ENCODE measurements at places on chromosomes 5 and 9. TPM values are rescaled to one million over a fixed set of nuclear protein-coding genes. Genes with fewer than 3 reads are reported as not detected.

The RLN2 gene
- not detected for total RNA-seq

The SELENOP gene
- 580 TPM for total RNA-seq

The CD274 gene
- 5.7 TPM for total RNA-seq

The PGM5 gene
- 124 TPM for total RNA-seq

The GEMIN5 gene
- 12.0 TPM for total RNA-seq

The ANXA6 gene
- total RNA-seq, result 277 TPM

The FRMD3 gene
- total RNA-seq, result 7.2 TPM

The PPIP5K2 gene
- total RNA-seq, result 75.1 TPM

DNA sequence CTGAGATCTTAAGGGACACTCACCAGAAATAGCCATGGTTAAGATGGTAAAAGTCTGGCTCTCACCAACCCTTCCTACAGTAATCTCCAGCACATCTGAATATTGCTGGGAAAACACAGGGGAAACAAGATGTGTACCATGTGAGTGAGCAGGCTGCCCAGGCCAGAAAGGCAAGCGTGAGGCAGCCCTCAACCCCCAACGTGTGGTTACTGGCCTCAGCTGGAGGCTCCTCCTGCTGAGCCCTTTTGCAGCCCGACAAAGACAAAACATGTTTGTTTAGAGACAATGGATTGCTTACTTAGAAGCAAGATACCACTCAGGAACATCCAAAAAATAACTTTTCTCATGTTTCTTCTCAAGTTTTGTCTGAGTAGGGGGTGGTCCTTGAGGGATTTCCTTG, 16.6 kb downstream of the ZFP62 start:
- no peak overlapping the region for H3K27ac ChIP-seq
- H3K36me3 ChIP-seq, result peaks cover 1% of the 10 kb centered on the region
- no peaks in the 10 kb centered on the region for H3K27me3 ChIP-seq
- H3K4me1 ChIP-seq, result no peaks in the 10 kb centered on the region

- no peak for DNase-seq
- no peaks in the 10 kb centered on the region for H3K36me3 ChIP-seq
- H3K4me1 ChIP-seq, result no peaks in the 10 kb centered on the region
- no peak overlapping the region for H3K27ac ChIP-seq
- H3K4me3 ChIP-seq, result no peak overlapping the region
Observed at GRCh38 chr9:129387822-129388221, 209.8 kb upstream of the IER5L start.

- H3K4me3 ChIP-seq, result no peak overlapping the region
- no peaks in the 10 kb centered on the region for H3K4me1 ChIP-seq
- H3K27me3 ChIP-seq, result no peaks in the 10 kb centered on the region
Observed at GRCh38 chr9:27248702-27249101, 48.2 kb downstream of the EQTN start.

GRCh38 chr5:126341906-126342630, 81.1 kb upstream of the GRAMD2B start:
- no peak overlapping the region for H3K27ac ChIP-seq
- no peaks in the 10 kb centered on the region for H3K27me3 ChIP-seq
- no peak for DNase-seq
- no peaks in the 10 kb centered on the region for H3K36me3 ChIP-seq

GRCh38 chr5:115363879-115364278, 67.4 kb upstream of the CCDC112 start:
- no peaks in the 10 kb centered on the region for H3K36me3 ChIP-seq
- H3K27ac ChIP-seq, result no peak overlapping the region
- no peak for DNase-seq
- no peaks in the 10 kb centered on the region for H3K27me3 ChIP-seq

DNA sequence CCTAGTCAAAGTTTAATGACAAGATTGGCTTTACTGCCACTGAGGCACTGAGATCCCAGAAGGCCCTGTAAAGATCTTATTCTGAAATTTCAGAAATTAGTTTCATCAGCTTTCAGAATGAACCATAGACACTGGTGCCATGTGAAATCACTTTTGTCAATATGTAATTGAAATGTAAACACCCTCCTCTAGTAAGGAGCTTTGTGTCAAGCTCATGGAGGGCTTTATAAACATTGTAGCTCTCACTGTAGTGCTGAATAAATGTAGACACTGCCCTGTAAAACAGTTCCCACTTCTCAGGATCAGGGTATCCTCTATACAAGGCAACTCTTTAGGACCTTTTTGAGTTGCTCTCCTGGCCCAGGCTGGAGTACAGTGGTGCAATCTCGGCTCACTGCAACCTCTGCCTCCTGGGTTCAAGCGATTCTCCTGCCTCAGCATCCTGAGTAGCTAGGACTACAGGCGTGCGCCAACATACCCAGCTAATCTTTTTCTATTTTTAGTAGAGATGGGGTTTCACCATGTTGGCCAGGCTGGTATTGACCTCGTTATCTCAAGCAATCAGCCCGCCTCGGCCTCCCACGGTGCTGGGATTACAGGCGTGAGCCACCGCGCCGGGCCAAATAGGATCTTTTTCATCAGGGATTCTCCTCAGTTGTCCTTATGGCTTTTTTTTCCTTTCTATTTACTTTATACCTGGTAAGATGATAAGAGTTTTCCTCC, 1823.9 kb upstream of the CDH9 start:
- no peak overlapping the region for H3K27ac ChIP-seq
- H3K27me3 ChIP-seq, result no peaks in the 10 kb centered on the region
- H3K36me3 ChIP-seq, result no peaks in the 10 kb centered on the region
- DNase-seq, result no peak

GRCh38 chr5:126939887-126940286, 90.5 kb downstream of the MARCHF3 start:
- H3K36me3 ChIP-seq, result no peaks in the 10 kb centered on the region
- H3K27ac ChIP-seq, result no peak overlapping the region
- DNase-seq, result no peak
- no peaks in the 10 kb centered on the region for H3K4me1 ChIP-seq
- H3K4me3 ChIP-seq, result no peak overlapping the region
- no peaks in the 10 kb centered on the region for H3K27me3 ChIP-seq

GRCh38 chr5:156543348-156544145, 216.6 kb downstream of the SGCD start:
- no peak for DNase-seq
- H3K4me1 ChIP-seq, result peaks cover 2% of the 10 kb centered on the region
- H3K4me3 ChIP-seq, result no peak overlapping the region
- H3K36me3 ChIP-seq, result no peaks in the 10 kb centered on the region
- H3K27ac ChIP-seq, result no peak overlapping the region

DNA sequence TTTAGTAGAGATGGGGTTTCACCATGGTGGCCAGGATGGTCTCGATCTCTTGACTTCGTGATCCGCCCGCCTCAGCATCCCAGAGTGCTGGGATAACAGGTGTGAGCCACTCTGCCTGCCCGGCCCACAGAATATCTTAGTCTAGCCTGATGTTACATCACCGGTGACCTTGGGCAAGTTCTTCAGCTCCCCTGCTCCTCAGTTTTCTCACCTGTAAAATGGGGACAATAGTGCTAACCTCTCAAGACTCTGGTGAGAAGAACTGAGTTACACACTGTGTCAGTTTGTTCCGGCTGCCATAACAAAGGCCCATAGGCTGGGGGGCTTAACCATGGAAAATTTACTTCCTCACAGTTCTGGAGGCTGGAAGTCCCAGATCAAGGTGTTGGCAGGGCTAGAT, 12.5 kb upstream of the HABP4 start:
- H3K4me3 ChIP-seq, result no peak overlapping the region
- no peak overlapping the region for H3K27ac ChIP-seq
- H3K27me3 ChIP-seq, result no peaks in the 10 kb centered on the region
- no peaks in the 10 kb centered on the region for H3K36me3 ChIP-seq
- H3K4me1 ChIP-seq, result no peaks in the 10 kb centered on the region

GRCh38 chr5:119651486-119651885, 22.1 kb downstream of the FAM170A start:
- DNase-seq, result no peak
- no peaks in the 10 kb centered on the region for H3K4me1 ChIP-seq
- no peak overlapping the region for H3K27ac ChIP-seq
- H3K36me3 ChIP-seq, result no peaks in the 10 kb centered on the region
- no peaks in the 10 kb centered on the region for H3K27me3 ChIP-seq

GRCh38 chr5:35789732-35790456, 66.8 kb upstream of the IL7R start:
- H3K27me3 ChIP-seq, result no peaks in the 10 kb centered on the region
- no peak for DNase-seq
- no peak overlapping the region for H3K27ac ChIP-seq
- H3K4me3 ChIP-seq, result no peak overlapping the region
- H3K4me1 ChIP-seq, result no peaks in the 10 kb centered on the region
- no peaks in the 10 kb centered on the region for H3K36me3 ChIP-seq

- no peak overlapping the region for H3K4me3 ChIP-seq
- H3K4me1 ChIP-seq, result no peaks in the 10 kb centered on the region
- H3K27ac ChIP-seq, result no peak overlapping the region
- no peak for DNase-seq
- H3K36me3 ChIP-seq, result no peaks in the 10 kb centered on the region
- H3K27me3 ChIP-seq, result no peaks in the 10 kb centered on the region
Observed at GRCh38 chr9:83060556-83060955, 2.4 kb downstream of the RASEF start.

GRCh38 chr5:167798448-167798847, 493.0 kb upstream of the WWC1 start:
- no peaks in the 10 kb centered on the region for H3K4me1 ChIP-seq
- H3K36me3 ChIP-seq, result no peaks in the 10 kb centered on the region
- H3K27me3 ChIP-seq, result no peaks in the 10 kb centered on the region
- no peak overlapping the region for H3K27ac ChIP-seq

DNA sequence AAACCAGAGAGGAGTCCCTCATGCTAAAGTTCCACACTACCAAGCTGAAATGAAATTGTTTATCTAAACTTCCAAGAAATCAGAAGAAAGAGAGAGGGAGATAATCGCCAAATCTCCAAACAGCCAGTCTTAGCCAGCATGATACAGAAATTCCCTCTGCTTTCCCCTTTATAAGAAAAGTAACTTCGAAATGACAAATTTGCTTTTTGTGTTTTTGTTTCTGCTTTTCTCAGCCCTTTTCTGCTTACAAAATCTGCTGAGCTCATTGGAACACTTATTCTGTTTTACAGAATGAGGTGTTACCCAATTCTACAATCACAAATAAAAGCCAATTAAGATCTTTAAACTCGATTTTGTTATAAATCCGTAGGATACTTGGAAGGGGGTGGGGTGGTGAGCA, 72.9 kb downstream of the SFXN1 start:
- H3K27me3 ChIP-seq, result no peaks in the 10 kb centered on the region
- H3K27ac ChIP-seq, result no peak overlapping the region
- no peaks in the 10 kb centered on the region for H3K4me1 ChIP-seq
- no peak overlapping the region for H3K4me3 ChIP-seq
- H3K36me3 ChIP-seq, result no peaks in the 10 kb centered on the region

DNA sequence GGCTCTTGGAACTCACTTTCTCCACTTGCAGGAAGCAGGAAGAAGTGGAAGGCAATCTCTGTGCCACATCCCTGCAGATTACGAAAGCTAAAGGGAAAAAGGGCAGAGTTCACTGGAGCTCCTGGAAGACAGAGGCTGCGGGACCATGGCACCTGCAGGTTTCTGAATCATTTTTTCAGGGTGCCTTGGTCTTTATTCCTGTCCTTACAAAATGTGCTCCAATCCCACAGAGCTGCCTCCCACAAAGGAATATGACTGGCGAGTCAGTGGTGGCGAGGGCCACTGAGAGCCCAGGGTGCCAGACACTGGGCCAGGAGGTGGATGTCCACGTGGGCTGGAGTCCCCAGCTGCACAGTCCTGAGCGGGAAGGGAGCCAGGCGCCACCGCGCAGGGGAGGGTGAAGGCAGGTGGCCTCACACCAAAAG, 183.0 kb downstream of the FANCC start:
- no peaks in the 10 kb centered on the region for H3K4me1 ChIP-seq
- H3K27ac ChIP-seq, result no peak overlapping the region
- no peak for DNase-seq
- no peaks in the 10 kb centered on the region for H3K36me3 ChIP-seq
- H3K27me3 ChIP-seq, result no peaks in the 10 kb centered on the region
- H3K4me3 ChIP-seq, result no peak overlapping the region

Data from aorta (tissue), 5 donors.